ENCODE measurements at places on chromosomes 2 and 18. TPM values are rescaled to one million over a fixed set of nuclear protein-coding genes. Genes with fewer than 3 reads are reported as not detected.

The ANKRD62 gene
- not detected for total RNA-seq

The RBM44 gene
- total RNA-seq: 0.71 TPM

The SETBP1 gene
- total RNA-seq: 9.6 TPM

The CHST9 gene
- 16.8 TPM for total RNA-seq

- H3K4me1 ChIP-seq: peaks cover 8% of the 10 kb centered on the region
- DNase-seq: no peak
- peaks cover 8% of the 10 kb centered on the region for H3K36me3 ChIP-seq
- no peaks in the 10 kb centered on the region for H3K27me3 ChIP-seq
These were observed 27.9 kb upstream of the CREG2 start for GRCh38 chr2:101415220-101415619.

DNA sequence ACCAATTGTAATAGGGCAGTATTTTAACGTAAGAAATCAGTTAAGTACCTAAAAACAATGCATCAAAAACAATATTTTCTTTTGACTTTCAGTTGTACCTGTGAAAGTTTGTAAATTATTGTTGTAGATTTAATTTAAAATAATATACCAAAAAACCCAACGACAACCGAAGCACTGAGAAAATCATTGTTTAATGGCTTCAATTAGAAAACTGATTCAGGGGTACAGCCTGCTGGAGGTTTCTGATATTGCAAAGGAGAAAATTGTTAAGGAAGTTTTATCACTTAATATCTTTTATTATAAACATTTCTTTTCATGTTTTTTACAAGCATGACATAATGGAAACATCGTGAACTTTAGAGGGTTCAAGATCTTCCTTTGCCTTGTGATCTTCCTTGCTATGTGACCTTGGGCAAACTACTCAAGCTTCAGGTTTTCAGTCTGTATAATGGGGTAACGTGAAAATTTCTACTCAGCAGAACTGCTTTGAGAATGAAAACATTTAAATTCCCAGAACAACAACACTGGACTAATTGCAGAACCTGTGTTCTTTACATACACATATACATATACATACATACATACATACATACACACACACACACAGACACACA lies 76.3 kb upstream of the GLS start:
- H3K4me1 ChIP-seq: peaks cover 37% of the 10 kb centered on the region
- no peaks in the 10 kb centered on the region for H3K27me3 ChIP-seq
- no peak for DNase-seq
- H3K4me3 ChIP-seq: no peak overlapping the region

- DNase-seq: no peak
- H3K27me3 ChIP-seq: no peaks in the 10 kb centered on the region
- H3K4me3 ChIP-seq: no peak overlapping the region
- H3K36me3 ChIP-seq: peaks cover 10% of the 10 kb centered on the region
- no peak overlapping the region for H3K27ac ChIP-seq
- H3K4me1 ChIP-seq: peaks cover 26% of the 10 kb centered on the region
These were observed 69.7 kb upstream of the NRP2 start for GRCh38 chr2:205612636-205613035.

- H3K4me1 ChIP-seq: peaks cover 22% of the 10 kb centered on the region
- H3K27me3 ChIP-seq: no peaks in the 10 kb centered on the region
- no peak overlapping the region for H3K27ac ChIP-seq
- peaks cover 25% of the 10 kb centered on the region for H3K36me3 ChIP-seq
- no peak for DNase-seq
- no peak overlapping the region for H3K4me3 ChIP-seq
These were observed 63.5 kb downstream of the NRP2 start for GRCh38 chr2:205745661-205746419.

- H3K36me3 ChIP-seq: no peaks in the 10 kb centered on the region
- peaks cover 20% of the 10 kb centered on the region for H3K4me1 ChIP-seq
- no peak overlapping the region for H3K4me3 ChIP-seq
- no peak overlapping the region for H3K27ac ChIP-seq
- H3K27me3 ChIP-seq: peaks cover 4% of the 10 kb centered on the region
These were observed 118.3 kb downstream of the RPRM start for GRCh38 chr2:153360239-153360638.

DNA sequence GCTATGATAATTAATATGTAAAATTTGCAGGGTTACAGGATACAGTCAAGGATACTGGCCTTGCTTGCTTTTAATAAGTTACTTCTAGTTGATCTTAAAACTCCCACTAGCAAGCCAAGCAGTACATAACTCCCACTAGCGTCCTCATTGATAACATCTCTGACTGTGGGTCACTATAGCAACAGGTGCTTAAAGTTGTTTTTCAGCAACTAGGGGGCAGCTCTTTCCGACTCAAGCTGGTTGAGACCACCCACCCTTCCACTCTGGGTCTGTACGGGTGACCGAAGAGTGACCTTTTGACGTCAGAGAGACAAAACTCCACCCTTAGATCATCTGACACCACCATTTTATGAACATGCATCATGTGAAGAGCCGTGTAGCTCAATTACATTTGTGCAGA lies 208.6 kb downstream of the MYO1B start:
- H3K4me1 ChIP-seq: no peaks in the 10 kb centered on the region
- H3K36me3 ChIP-seq: peaks cover 15% of the 10 kb centered on the region
- DNase-seq: no peak

DNA sequence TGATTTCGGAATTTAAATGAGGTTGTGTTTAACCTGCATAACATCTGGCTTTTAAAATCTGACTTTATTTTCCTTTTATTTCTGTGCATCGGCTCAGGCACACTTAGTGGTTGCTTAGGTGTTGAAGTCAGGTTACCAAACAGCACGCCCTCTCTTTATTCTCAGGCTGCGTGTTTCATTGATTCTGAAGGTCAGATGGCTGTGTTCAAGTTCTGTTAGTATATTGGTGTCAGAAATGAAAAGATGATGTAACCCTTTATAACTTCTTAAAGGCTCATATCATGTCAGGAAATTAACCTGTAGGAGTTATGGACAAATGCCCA lies 246.5 kb downstream of the LDLRAD4 start:
- no peaks in the 10 kb centered on the region for H3K27me3 ChIP-seq
- DNase-seq: no peak
- no peak overlapping the region for H3K4me3 ChIP-seq
- H3K4me1 ChIP-seq: peaks cover 26% of the 10 kb centered on the region

- DNase-seq: no peak
- H3K27me3 ChIP-seq: peaks cover 4% of the 10 kb centered on the region
- no peaks in the 10 kb centered on the region for H3K4me1 ChIP-seq
- no peak overlapping the region for H3K27ac ChIP-seq
These were observed 15.3 kb downstream of the PDE11A start for GRCh38 chr2:178057179-178057680.

DNA sequence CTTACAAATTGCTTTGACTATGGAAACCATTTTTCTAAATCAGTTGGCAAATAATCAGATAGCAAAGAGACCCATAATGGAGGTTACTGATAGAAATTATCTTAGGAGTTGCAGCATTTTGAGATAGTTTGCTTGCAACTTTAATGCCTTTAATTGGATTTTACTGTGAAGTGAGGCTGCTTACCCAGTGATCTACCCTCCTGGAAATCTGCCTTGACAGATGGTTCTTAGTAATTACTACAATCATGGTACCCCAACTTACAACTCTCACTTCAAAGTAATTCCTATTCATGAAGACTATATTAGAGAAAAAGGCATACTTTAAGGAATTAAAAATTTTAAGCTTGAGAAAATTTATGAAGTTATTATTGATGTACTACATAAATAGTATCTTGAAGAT lies 1288.6 kb upstream of the CDH2 start:
- no peaks in the 10 kb centered on the region for H3K4me1 ChIP-seq
- H3K4me3 ChIP-seq: no peak overlapping the region
- no peak overlapping the region for H3K27ac ChIP-seq
- no peaks in the 10 kb centered on the region for H3K27me3 ChIP-seq
- no peaks in the 10 kb centered on the region for H3K36me3 ChIP-seq
- DNase-seq: no peak

DNA sequence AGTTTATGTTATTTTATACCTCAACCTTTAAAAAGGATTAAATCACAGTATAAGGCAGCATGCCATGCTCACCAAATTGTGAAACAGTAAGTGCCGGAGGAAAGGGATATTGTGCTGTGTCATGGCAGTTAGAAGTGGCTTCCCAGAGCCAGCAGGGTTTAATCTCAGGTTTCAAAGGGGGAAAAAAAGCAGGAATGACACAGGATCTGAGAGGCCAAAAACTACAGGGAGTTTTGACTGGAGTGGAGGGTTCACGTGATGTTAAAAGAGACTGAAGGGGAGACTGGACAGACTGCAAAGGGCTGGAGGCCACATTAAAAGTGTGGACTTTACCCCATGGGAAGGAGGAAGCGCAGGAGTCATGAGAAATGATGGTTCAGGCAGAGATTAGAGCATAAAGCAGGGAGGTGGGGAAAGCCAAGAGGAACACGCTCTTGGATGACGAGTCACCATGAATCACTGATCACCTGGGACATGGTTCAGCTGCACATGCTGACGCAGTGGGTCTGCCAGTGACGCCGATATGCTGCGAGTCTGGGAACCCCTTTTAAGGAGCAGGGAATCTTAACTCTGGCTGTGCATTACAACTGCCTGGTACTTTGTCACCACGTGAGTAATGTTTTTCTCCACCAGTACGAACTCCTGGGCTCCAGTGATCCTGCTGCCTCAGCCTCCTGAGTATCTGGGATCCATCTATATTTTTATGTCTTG lies 6.1 kb downstream of the CHMP1B start:
- H3K4me1 ChIP-seq: peaks cover 50% of the 10 kb centered on the region
- H3K27me3 ChIP-seq: no peaks in the 10 kb centered on the region
- DNase-seq: no peak
- H3K27ac ChIP-seq: peak overlapping the region; percentile 95
- H3K36me3 ChIP-seq: no peaks in the 10 kb centered on the region

DNA sequence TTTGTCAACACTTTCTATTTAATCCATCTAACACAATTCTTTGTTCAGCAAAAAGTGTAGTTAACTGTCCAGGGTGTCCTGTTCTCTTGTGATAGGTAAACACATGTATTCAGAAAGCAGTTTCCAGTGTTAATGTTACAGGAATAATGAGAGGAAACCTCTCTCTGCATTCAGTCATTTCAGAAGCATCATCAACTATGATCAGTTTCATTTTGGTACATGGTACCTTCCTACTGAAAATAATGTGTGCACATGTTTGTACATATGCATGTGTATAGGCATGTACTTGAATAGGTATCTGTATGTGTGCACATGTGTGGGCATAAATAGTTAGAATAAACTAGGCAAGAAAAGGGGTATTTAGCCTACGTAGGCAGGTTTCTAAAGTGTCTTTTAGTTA lies 16.6 kb downstream of the EFEMP1 start:
- H3K27ac ChIP-seq: no peak overlapping the region
- no peak for DNase-seq
- H3K4me1 ChIP-seq: peaks cover 9% of the 10 kb centered on the region
- H3K36me3 ChIP-seq: peaks cover 6% of the 10 kb centered on the region

- no peaks in the 10 kb centered on the region for H3K27me3 ChIP-seq
- no peak overlapping the region for H3K27ac ChIP-seq
- H3K4me1 ChIP-seq: peaks cover 6% of the 10 kb centered on the region
- no peak overlapping the region for H3K4me3 ChIP-seq
- no peak for DNase-seq
- no peaks in the 10 kb centered on the region for H3K36me3 ChIP-seq
These were observed 103.8 kb downstream of the GAREM1 start for GRCh38 chr18:32366586-32367538.

DNA sequence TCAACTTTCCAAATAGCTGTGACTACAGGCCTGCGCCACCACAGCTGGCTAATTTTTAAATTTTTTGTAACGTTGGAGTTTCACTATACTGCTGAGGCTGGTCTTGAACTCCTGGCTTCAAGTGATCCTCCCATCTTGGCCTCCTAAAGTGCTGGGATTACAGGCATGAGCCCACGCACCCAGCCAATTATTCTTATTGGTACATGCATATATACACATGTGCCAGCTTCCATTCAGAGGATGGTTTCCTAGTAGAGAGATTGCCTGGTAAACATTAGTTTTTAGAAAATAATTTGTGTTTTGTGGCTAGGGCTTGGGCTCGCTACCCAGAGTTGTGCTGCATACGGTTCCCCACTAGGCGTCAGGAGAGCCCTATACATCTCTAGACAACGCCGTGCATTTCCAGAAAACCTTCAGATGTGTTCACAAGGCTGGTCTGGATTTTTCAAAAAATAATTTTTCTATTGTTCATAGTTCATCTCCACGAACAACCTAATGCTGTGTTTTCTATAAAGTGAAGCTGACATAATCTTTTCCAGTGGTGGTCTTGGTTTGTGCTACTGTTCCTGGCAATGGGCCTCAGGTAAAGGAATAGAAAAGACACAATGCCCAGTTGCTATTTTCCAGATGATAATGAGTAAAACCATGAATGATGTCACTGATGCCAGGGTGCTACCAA lies 14.6 kb upstream of the AFG3L2 start:
- DNase-seq: peak; percentile 50
- H3K27ac ChIP-seq: no peak overlapping the region
- H3K27me3 ChIP-seq: no peaks in the 10 kb centered on the region
- no peaks in the 10 kb centered on the region for H3K36me3 ChIP-seq

GRCh38 chr2:169823996-169824372 lies 721 bp downstream of the METTL5 start:
- H3K36me3 ChIP-seq: peaks cover 14% of the 10 kb centered on the region
- peaks cover 9% of the 10 kb centered on the region for H3K27me3 ChIP-seq
- H3K27ac ChIP-seq: peak overlapping the region; percentile 87
- no peak for DNase-seq
- H3K4me1 ChIP-seq: peaks cover 30% of the 10 kb centered on the region
- peak overlapping the region; percentile 90 for H3K4me3 ChIP-seq

DNA sequence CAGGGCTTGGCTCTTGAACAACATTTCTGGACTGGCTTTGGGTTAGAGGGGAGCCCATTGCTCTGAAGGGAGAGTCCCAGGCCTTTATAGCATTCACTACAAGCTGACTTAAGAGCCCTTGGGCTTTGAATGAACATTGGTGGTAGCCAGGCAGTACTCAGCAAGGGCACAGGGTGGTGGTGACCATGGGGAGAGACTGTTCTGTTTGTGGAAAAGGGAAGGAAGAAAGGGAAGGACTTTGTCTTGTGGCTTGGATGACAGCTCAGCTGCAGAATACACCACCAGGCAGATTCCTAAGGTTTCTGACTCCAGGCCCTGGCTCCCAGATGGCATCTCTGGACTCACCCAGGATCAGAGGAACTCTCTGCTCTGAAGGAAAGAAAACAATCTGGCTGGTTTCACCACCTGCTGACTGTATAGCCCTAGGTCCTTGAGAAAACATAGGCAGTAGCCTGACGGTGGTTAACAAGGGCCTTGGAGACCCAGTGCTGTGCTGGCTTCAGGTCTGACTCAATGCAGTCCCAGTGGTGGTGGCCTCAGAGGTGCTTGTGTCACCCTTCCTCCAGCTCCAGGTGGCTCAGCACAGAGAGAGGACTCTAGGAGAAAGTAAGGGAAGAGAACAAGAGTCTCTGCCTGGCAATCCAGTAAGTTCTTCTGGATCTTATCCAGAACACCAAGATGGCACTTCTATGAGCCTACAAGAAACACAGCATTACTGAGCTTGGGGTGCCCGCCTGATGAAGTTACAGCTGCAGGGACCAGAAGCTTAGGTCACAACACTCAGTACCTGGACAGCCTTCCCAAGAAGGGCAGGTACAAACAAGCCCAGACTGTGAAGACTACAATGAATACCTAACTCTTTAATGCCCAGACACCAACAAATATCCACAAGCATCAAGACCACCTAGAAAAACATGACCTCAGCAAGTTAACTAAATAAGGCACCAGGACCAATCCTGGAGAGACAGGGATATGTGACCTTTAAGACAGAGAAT lies 16.4 kb upstream of the ABCB11 start:
- H3K4me3 ChIP-seq: no peak overlapping the region
- H3K27ac ChIP-seq: no peak overlapping the region
- peaks cover 9% of the 10 kb centered on the region for H3K36me3 ChIP-seq
- H3K27me3 ChIP-seq: no peaks in the 10 kb centered on the region
